ENCODE measurements at places on chromosomes 5 and 9. TPM values are rescaled to one million over a fixed set of nuclear protein-coding genes. Genes with fewer than 3 reads are reported as not detected.

GRCh38 chr5:144711172-144711571 is 540.5 kb downstream of the KCTD16 start:
- DNase-seq, result no peak

GRIN3A gene
- polyA plus RNA-seq, result 1.6 TPM

DNA sequence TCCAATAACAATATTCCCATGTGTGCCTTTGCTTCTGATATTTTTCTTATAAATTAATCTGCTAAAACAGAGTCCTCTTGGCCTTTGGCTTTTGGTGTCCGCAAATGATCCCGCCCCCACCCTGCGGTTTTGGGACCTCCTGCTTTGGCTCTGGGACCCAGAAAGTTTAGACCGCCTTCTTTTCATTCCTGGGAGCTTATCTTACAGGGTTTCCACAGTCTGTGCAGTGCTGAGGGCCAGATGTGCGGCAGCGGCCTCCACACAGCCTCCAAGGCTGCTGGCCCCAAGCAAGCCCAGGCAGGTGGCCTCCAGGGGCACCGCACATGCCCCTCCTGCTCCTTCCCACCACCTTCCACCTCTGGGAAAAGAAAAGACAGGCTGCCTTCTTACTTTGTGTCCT is 191.5 kb downstream of the ERCC6L2 start:
- DNase-seq, result no peak

GRCh38 chr9:27426511-27427271 is 97.4 kb upstream of the IFNK start:
- DNase-seq, result no peak

DNA sequence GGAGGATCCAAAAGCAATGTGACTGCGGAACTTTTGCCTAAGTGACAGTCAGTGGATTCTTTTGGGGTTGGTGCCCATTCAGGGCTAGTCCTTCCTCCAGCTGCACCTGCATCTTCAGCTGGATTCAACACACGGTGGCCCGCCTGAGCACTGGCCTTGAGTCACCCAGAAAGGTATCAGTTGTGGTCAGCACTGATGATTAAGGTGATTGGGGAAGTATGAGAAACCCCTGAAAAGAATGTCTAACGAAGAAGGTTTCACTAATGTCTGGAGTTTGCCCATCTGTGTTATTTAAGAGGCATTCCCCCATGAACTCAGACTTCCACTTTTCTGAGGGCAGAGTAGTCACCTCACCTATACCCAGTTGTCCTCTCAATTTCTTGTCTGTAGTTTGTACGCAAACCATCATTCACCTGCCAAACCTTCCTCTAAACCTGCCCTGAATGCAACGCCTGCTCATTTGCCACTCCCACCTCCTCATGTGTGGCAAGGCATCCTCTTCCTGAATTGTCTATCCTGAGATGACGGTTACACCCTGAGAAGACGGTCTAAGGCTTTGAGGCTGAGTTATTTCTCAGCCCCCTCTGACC is 27.2 kb downstream of the CSF2 start:
- no peak for DNase-seq

Data from renal cortex interstitium (tissue), 15 donors.